ENCODE measurements at places on chromosomes 12 and 14. TPM values are rescaled to one million over a fixed set of nuclear protein-coding genes. Genes with fewer than 3 reads are reported as not detected.

DNA sequence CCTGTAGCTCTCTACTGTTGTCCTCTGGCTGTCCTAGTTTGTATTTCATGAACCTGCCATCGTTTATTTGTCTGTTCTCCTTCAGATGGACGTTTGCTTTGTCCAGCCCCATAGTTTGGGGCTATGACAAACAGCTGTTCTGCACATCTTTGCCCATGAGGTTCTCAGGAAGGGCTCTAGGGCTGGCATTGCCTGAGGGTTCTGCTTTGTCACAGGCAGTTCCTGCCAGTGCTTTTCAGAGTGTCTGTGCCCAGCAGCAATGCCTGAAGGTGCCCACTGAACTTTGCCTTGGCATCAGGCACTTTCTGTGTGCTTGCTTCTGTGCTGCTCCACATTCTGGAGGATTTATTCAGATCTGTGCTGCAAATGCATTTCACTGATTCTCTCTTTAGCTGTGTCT, 361.3 kb downstream of the TMEM121 start:
- no peak overlapping the region for H3K4me3 ChIP-seq
- no peaks in the 10 kb centered on the region for H3K36me3 ChIP-seq
- no peaks in the 10 kb centered on the region for H3K4me1 ChIP-seq
- no peak overlapping the region for H3K27ac ChIP-seq
- no peaks in the 10 kb centered on the region for H3K27me3 ChIP-seq

DNA sequence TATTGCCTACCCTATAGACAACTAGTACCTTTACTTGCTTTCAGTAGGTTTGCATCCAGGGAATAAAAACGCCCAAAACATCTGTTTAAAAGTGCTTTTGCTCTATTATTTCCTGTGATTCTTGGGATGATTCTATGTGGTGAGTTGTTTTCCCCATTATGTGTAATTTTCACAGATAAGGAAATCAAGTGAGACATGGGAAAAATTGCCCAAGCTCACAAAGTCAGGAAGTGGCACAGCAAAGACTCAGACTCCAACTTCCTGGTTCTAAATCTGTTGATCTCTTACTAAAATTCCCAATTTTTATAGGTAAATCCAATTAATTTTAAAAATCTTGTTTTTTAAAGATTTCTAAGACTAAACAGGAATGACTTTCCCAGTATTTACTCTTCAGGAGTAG, 39.0 kb downstream of the NID2 start:
- H3K36me3 ChIP-seq, result no peaks in the 10 kb centered on the region
- H3K27me3 ChIP-seq, result no peaks in the 10 kb centered on the region
- H3K4me1 ChIP-seq, result no peaks in the 10 kb centered on the region
- H3K4me3 ChIP-seq, result no peak overlapping the region
- no peak for DNase-seq

GRCh38 chr12:69036999-69037398, 104.0 kb upstream of the CPM start:
- no peaks in the 10 kb centered on the region for H3K27me3 ChIP-seq
- no peak for DNase-seq
- peak overlapping the region; percentile 8 for H3K27ac ChIP-seq
- H3K36me3 ChIP-seq, result no peaks in the 10 kb centered on the region
- H3K4me3 ChIP-seq, result no peak overlapping the region
- H3K4me1 ChIP-seq, result no peaks in the 10 kb centered on the region

- H3K36me3 ChIP-seq, result no peaks in the 10 kb centered on the region
- H3K27ac ChIP-seq, result no peak overlapping the region
- no peaks in the 10 kb centered on the region for H3K27me3 ChIP-seq
- peak overlapping the region; percentile 42 for H3K4me3 ChIP-seq
Measured at GRCh38 chr12:55743406-55744339, 751 bp downstream of the GDF11 start.

The RGS6 gene
- 0.20 TPM for total RNA-seq

The CEBPE gene
- not detected for total RNA-seq

DNA sequence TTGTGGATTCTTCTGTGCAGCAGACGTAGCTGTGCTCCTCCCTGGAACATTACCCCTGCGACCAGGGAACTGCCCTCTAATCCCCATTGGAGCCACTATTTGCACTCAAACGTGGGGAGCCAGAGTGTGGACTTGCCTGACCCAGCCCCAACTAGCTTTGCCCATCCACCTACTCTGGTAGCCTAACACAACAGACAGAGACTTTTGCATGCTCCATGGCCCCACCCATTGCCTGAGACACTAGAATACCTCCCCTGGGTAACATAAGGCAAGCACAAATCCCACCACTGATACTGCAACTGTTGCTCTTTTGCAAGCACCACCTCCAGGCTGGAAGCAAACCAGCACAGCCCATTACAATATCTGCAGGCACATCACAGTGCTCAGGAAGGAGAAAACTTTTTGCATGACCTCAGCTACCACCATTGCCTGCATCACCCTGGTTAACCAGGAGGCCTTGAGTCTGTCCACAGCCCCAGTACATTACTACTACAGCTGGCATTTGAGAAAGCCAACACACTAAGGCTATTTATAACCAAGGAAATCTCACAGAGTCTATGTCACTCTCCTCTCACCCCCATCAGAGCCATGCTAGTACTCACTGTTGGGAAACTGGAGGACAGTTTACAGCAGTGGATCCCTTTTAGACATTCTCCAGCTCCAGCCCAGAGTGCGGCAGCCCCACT, 15.0 kb downstream of the CEP128 start:
- H3K27ac ChIP-seq, result no peak overlapping the region
- no peaks in the 10 kb centered on the region for H3K27me3 ChIP-seq
- H3K4me1 ChIP-seq, result no peaks in the 10 kb centered on the region

The GPRC5D gene
- total RNA-seq, result not detected

DNA sequence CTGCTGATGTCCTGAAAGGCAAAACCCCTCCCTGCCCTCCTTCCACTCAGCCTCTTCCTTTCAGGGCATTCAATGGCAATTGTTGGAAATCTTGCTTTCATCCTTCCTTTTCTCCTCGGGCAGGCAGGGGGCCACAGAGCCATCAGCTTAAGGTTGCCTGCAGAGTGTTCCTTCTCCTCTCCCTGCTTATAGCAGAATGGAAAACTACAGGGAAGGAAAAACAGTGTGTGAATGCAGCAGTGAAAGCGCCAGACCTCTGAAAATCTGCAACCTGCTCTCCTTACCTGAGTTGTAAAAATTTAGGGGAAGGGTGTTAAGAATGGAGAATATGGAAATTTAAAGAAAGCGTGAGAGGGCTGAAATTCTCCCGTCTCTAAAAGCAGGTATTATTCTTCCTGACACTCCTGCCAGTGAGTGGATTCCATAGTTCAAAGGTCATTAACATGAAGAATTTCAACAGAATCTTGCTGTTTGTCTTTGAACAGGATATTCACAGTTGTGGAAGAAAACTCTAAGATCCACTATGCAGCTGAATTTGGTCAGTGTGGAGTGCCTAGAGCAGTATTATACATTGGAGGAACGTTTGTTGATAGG, 348.8 kb downstream of the KCNH5 start:
- no peaks in the 10 kb centered on the region for H3K36me3 ChIP-seq
- no peak overlapping the region for H3K4me3 ChIP-seq
- H3K4me1 ChIP-seq, result peaks cover 6% of the 10 kb centered on the region
- no peaks in the 10 kb centered on the region for H3K27me3 ChIP-seq

GRCh38 chr12:88662961-88663360, 82.7 kb upstream of the KITLG start:
- H3K36me3 ChIP-seq, result no peaks in the 10 kb centered on the region
- no peaks in the 10 kb centered on the region for H3K27me3 ChIP-seq
- no peaks in the 10 kb centered on the region for H3K4me1 ChIP-seq
- H3K4me3 ChIP-seq, result no peak overlapping the region
- DNase-seq, result no peak

DNA sequence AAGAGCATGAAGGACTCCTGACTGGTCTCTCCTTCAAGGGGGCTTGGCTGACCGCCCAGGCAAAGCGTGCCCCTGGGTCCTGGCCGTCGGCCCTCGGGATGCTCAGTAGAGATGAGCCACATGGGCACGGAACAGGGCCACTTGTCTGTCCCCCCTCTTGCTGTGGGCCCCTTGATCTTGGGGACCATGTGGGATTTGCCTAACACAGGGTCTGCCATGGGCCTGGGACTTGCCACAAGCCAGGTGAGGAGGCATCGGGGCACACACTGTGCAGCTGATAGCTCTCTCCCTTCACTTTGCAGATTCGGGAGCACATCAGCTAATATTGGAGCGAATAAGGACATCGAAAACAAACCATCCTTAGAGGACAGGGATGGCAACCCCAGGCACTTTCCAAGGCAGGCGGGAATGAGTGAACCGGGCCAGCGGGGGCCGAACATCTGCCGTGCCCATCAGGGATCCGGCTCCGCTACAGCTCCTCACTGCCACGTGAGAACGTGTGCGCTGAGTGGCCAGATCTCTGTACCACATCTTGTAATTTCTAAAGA, 88.1 kb downstream of the PIWIL1 start:
- H3K4me3 ChIP-seq, result no peak overlapping the region
- DNase-seq, result no peak
- no peaks in the 10 kb centered on the region for H3K27me3 ChIP-seq
- no peaks in the 10 kb centered on the region for H3K36me3 ChIP-seq
- H3K4me1 ChIP-seq, result no peaks in the 10 kb centered on the region

DNA sequence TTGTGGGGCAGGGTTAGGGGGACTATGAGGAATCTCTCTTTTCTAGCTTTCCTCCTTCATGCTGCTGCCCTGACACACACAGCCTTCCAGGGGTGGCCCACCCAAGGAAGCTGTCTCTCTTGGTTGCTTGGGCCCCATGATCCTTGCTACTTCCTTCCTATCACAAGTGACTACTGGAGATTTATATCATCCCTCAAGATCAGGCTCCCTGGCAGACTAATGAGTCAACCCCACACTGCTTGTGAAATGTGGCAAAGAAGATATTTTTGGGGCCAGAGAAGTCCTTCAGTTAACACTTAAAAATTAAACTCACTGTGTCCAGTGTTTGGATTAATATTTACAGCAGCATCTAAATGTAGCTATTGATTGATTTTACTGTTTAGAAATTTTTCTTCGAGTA, 1.5 kb downstream of the OR4E1 start:
- no peak overlapping the region for H3K4me3 ChIP-seq
- H3K4me1 ChIP-seq, result no peaks in the 10 kb centered on the region
- DNase-seq, result no peak
- H3K36me3 ChIP-seq, result no peaks in the 10 kb centered on the region

The MYH6 gene
- not detected for total RNA-seq

DNA sequence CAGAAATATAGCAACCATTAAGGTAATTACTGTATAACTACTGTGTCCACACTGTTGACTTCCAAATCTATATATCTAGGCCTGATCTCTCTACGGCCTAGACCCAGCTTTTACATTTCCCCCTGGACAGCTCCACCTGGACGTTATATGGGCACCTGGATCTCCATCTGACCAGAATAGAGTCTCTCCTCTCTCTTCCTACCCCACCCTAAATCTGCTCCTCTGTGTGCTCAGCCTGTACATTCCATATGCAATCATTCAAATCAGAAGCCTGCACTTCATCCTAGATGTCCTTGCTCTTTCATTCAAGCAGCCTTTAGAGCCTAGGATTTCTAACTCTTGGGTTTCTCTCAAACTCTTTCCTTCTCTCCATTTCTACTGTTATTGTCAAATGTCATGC, 255.0 kb downstream of the PAX9 start:
- H3K4me1 ChIP-seq, result no peaks in the 10 kb centered on the region
- no peak overlapping the region for H3K4me3 ChIP-seq
- no peak overlapping the region for H3K27ac ChIP-seq
- DNase-seq, result no peak
- no peaks in the 10 kb centered on the region for H3K27me3 ChIP-seq
- no peaks in the 10 kb centered on the region for H3K36me3 ChIP-seq

- H3K27ac ChIP-seq, result peak within 1 kb of the TSS; percentile 66
- peak; percentile 77 for DNase-seq
- peaks cover 14% of the 10 kb centered on the region for H3K4me1 ChIP-seq
- no peaks in the 10 kb centered on the region for H3K27me3 ChIP-seq
Measured at GRCh38 chr12:53097564-53098353, at the start of gene IGFBP6. Gene IGFBP6, plus strand, starts transcription at chr12:53097667. Its CDS starts 51 bp downstream, at chr12:53097718.

The TAS2R8 gene
- not detected for total RNA-seq

DNA sequence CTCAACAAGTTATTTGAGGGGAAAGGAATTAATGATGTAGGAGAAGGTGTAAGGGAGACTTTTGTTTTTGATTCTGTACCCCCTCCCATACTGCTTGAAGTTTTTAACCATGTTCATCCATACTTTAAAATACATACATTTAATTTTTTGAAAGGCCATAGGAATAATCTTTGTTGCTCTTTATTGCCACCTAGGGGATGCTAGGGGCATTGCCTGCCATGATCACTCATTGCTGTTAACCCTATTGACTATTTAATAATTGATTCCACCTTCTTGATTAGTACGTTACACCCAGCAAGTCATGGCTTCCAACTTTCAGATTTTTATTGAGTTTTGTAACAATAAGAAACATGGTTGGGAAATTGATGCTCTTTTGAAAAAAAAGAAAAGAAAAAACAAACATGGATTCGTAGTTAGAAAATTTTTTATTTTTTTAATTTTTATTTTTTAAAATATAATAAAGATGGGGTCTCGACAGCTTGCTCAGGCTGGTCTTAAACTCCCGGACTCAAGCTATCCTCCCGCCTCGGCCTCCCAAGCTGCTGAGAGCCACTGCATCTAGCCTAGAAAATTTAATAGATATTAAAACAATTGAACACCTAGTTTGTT, 8.5 kb upstream of the PRKAB1 start:
- H3K36me3 ChIP-seq, result no peaks in the 10 kb centered on the region
- no peaks in the 10 kb centered on the region for H3K4me1 ChIP-seq
- H3K4me3 ChIP-seq, result no peak overlapping the region
- no peak for DNase-seq
- no peaks in the 10 kb centered on the region for H3K27me3 ChIP-seq

- H3K4me3 ChIP-seq, result no peak overlapping the region
- no peak overlapping the region for H3K27ac ChIP-seq
- no peaks in the 10 kb centered on the region for H3K4me1 ChIP-seq
- no peak for DNase-seq
- no peaks in the 10 kb centered on the region for H3K36me3 ChIP-seq
- no peaks in the 10 kb centered on the region for H3K27me3 ChIP-seq
Measured at GRCh38 chr12:84712747-84713146, 199.9 kb downstream of the SLC6A15 start.

DNA sequence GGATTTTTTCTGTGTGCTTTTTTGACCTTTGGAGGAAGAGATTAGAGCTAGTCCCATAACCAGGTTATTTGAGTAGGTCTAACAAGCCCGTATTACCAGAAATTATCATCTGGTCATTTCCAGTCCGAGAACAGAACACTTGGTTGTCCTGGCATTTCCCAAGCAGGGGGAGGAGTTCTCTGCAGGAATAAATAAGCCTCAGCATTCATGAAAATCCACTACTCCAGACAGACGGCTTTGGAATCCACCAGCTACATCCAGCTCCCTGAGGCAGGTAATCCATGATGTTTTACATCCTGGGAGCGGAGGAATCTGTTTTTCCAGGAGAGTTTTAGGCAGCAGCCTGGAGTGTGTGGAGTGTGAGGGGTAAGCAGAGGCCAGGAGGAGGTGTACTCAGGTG, at the start of gene SERPINA3:
Gene SERPINA3 (plus strand): TSS at position 218 of the 400 bp plus-strand sequence. CDS start 2,051 bp downstream, outside the sequence.
- no peaks in the 10 kb centered on the region for H3K36me3 ChIP-seq
- peak; percentile 73 for DNase-seq
- H3K4me1 ChIP-seq, result peaks cover 17% of the 10 kb centered on the region
- peak within 1 kb of the TSS; percentile 46 for H3K4me3 ChIP-seq
- no peaks in the 10 kb centered on the region for H3K27me3 ChIP-seq
- H3K27ac ChIP-seq, result peak within 1 kb of the TSS; percentile 34

All from pancreas (tissue), 10 donors.